GOT3 (cell line): ENCODE measurements at places on chromosomes 3 and 15.

DNA sequence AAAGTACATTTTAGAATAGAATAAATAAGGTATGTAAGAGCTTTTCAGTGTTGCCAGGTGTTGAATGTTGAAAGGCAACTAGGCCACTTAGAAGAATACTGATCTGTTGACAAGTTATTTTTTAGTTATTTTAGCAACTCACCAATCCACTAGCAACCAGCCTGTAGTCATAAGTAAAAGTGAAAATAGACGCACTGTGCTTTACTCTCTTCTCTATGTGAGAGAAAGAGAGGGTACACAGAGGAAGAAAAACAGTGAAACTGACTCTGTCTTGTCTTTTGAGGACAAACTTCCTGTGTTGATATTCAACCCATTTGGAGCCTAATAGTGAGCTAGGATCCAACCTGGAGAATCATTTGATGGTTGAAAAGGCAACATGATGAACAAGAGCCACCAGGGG, 327.1 kb upstream of the GOLIM4 start:
- DNase-seq, result no peak

DNA sequence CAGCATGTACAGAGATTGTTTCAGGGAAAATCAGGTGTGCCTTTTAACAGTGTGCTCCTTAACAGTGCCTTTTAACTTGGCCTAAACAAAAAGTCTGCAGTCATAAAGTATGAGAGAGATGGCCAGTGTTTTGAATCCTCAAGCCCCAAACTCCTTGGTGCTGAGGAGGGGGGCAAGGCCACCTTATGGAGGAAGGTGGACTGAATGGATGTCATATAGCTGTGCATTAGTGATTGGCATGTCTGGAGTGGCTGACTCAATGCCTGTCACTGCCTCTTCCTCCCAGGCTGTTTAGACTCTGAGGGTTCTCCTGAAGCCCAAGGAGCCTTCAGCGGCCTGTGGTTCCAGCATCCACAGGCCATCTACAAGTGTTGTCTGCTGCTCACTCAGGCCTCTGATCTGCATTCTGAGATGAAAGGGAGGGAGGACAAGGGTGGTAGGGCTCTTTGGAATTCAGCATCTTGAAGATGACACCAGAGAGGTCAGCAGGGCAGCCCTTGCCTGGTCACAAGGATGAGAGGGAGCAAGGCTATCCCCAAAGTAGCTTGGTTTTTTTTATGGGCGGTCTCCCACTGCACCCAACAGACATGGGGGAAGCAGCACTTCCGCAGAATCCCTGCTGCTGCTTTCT, 1.5 kb downstream of the FOXL2NB start:
- DNase-seq, result no peak

- no peak for DNase-seq
Measured at GRCh38 chr3:186464424-186465093, 79.6 kb downstream of the CRYGS start.

GRCh38 chr3:47412842-47413520, 32.2 kb downstream of the PTPN23 start:
- no peak for DNase-seq

DNA sequence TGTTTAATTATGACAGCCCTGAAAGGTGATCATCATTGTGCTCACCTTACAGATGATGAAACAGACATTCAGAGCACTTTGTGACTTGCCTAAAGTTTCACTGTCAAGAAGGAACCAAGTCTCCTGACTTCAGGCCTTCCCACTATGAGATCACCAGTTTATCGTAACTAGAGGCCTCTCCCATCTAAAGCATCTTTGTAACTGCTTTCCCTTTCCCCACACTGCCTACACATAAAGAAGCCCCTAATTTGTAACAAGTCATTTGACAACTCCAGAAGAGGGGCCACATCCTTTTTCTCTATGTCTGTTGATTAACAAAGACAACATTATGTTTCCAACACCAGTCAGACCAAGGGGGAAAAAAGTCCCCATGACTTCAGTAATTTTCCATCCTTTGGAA, 1.1 kb downstream of the KLHL6 start:
- no peak for DNase-seq

- DNase-seq, result no peak
Measured at GRCh38 chr3:55288657-55289056, 198.4 kb downstream of the WNT5A start.
